ENCODE measurements at places on chromosomes 1 and 21. TPM values are rescaled to one million over a fixed set of nuclear protein-coding genes. Genes with fewer than 3 reads are reported as not detected.

DNA sequence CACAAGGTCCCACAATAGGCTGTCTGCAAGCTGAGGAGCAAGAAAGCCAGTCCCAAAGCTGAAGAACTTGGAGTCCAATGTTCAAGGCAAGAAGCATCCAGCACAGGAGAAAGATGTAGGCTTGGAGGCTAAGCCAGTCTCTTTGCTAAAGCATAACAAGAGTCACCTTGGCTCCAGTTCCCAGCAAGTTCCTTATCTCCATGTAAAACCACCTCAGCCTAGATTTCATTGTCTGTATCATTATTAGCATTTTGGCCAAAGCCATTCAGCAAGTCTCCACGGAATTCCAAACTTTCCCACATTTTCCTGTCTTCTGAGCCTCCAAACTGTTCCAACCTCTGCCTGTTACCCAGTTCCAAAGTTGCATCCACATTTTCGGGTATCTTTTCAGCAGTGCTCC lies 36.9 kb downstream of the PIGM start:
- DNase-seq = no peak

The HPCAL4 gene
- total RNA-seq = not detected

GRCh38 chr21:34526241-34526617 lies 14.2 kb upstream of the KCNE1 start:
- DNase-seq = no peak

DNA sequence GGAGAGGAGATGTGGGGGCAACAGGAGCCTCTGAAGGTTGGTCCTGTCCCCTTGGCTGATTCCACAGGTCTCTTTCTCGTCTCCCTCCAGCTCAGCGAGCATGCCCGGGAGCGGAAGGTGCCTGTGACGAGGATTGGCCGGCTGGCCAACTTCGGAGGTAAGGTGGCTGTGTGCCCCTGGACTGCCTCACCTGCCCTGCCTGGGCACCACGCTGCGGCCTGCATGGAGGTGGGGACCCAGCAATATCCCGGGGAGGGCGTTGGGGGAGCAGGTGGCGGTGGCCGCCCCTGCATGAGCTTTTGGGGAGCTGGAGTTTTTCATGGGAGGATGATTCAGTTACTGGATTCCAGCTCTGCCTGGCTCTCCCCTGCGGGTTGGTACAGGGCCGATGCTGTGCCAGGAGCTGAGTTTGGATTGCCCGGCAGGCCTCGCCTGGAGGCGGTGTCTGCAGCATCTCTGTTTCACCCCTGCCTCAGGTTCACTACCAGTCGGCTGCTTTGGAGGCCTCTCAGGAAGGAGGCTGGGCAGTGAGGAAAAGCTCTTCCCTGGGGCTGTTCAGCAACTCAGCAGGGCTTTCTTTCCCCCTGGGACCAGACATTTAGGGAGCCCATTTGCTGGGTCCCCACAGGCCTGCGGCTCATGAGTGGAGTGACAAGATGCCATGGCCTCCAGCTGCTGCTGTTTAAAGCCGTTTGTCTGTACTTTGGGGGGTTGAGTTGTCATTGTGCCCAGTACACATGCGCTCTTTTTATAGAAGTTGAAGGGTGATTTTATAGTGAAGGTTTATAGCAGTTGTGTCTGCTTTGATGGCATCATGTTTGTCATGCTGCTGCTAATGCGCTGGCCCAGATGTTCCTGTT lies 25.7 kb downstream of the COQ8A start:
- DNase-seq = no peak

The SEC16B gene
- 0.19 TPM for total RNA-seq

The NCF2 gene
- total RNA-seq = 2.7 TPM

DNA sequence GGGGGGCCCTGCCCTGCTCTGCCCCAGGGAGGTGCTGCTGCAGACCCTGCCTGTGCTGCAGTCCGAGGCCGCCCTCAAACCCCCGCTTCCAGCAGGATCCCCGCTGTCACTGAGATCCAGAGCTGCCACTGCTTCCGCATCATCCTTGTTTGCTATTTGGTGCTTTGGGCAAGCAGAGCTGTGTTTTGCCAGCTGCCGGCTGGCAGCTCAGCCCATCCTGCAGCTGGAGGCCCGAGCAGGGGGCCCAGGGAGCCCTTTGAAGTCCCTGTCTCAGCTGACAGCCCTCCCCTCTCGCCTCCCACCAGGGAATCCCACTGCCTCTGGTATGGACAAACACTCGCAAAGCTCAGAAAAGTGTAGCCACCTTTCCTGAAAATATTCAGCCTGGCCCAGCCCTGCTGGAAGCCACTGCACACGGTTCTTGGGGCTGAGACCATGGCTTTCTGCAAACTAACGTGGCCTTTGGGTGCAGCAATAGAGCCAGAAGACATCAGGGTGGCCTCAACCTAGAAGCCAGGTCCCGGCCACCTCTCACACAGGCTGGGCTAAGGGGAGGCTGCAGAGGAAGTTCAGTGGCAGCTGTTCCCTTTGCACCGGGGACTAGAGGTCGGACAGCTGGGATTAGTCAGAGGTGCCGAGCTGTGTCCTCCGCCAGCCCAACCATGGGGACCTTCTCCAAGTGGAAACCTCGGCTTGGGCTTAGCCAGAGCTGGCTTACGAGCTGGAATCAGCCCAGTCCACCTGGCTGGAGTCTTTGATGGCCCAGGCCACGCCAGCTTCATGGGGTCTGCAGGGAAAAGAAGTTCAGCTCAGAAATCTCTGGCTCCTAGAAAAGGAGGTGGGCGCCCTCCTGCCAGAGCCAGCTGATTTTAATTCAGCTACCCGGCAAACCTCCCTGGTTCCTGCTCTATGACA lies 107.1 kb downstream of the SPSB1 start:
- no peak for DNase-seq

DNA sequence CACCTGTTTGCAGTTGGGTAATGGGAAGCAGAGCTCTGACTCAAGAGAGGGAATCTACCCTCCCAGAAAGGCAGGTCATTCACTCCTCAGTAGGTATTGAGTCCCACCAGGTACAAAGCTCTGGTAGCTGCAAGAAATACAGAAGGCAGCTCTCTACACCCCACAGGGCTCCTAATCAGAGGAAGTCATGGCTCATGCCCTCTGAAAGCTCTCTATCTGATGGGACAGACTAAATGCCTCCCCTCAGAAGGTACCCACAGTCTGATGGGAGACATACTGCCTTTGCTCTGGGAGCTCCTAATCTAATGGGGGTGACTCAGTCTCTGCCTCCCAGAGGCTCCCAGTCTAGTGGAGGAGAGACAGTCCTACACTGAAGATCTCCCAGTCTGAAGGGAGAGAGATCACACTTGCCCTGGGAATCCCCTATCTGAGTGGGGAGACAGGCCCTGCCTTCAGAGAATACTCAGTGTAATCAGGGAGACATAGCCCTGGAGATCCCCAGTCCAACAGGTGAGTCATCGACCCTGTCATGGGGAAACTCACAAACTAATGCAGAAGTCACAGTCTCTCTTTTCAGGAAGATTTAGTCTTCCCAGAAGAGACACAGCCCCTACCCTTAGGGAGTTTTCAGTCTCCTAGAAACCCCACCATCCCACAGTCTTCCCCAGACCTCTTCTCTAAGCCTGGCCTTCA lies 23.7 kb downstream of the CAMK1G start:
- peak; percentile 94 for DNase-seq

- DNase-seq = peak; percentile 51
Measured at GRCh38 chr1:27284425-27285273, 37.3 kb upstream of the TMEM222 start.

The C1orf115 gene
- 1.2 TPM for total RNA-seq
